ENCODE measurements at places on chromosomes 5 and 9.

GRCh38 chr5:71454913-71455312, 538 bp upstream of the BDP1 start:
- no peak for DNase-seq

DNA sequence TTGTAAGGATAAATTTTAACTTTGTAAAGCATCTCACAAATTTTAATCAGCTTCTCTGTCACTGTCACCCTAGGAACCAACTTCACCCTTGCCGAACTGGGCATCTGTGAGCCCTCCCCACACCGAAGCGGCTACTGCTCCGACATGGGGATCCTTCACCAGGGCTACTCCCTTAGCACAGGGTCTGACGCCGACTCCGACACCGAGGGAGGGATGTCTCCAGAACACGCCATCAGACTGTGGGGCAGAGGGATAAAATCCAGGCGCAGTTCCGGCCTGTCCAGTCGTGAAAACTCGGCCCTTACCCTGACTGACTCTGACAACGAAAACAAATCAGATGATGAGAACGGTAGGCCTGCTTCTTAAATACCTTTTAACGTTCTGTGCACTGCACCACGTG, 916.3 kb upstream of the WWC1 start:
- no peak for DNase-seq

GRCh38 chr9:14424983-14425382, 111.0 kb upstream of the NFIB start:
- DNase-seq, result no peak

- no peak for DNase-seq
Observed at GRCh38 chr9:116193636-116194035, 40.0 kb downstream of the PAPPA start.

GRCh38 chr9:83451308-83451707, 86.9 kb downstream of the FRMD3 start:
- DNase-seq, result no peak

- DNase-seq, result no peak
Observed at GRCh38 chr9:2621722-2622460, at the start of gene VLDLR. Gene VLDLR (plus strand): TSS chr9:2621787. CDS start chr9:2622190, 403 bp downstream.

DNA sequence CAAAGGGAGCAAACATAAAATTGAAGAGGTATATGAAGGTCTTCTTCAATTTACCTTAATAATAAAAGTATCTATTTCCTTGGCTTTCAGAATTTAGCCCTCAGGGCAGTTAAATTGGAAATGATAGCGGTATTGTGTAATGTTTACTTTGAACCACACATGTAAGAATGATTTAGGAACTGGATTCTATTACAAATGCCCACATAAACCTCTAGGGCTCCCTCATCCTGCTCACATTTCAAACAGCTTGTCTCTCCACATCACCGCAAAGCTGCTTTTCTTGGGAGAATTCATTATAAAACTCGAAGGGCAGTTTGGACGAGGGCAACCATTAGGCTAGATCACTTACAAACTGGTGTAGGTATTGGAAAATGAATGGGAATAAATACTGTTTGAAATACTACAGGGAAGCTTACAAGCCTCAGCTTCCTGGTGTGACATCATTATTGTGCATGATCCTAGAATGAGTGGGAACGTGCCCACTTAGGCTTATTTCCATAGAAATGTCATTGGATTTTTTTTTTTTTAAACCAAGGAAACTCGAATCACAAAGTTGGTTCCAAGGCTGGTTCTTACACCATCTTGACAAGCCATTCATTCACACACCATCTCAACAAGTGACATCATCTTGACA, 47.3 kb downstream of the MTRR start:
- DNase-seq, result no peak

DNA sequence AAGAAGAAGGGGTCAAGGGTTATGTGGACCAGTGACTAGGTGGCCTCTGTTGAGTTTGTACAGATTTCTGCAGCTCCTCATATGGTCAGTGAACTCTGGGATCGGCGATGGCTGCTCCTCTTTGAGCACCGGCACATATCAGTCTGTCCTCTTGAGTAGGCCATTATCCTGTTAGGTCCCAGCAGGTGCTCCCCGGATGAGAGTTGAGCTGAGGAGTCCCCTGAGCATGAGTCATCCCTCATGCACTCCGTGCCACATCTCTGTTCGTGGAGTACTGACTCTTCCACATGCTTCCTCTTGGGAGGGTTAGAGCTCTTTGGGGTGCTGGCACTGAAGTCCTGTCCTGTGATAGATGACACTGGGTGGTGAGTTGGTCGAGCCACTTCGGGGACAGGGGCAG, 143.7 kb downstream of the PTTG1 start:
- no peak for DNase-seq

GRCh38 chr5:73390972-73391371, 57.6 kb downstream of the FOXD1 start:
- DNase-seq, result no peak

DNA sequence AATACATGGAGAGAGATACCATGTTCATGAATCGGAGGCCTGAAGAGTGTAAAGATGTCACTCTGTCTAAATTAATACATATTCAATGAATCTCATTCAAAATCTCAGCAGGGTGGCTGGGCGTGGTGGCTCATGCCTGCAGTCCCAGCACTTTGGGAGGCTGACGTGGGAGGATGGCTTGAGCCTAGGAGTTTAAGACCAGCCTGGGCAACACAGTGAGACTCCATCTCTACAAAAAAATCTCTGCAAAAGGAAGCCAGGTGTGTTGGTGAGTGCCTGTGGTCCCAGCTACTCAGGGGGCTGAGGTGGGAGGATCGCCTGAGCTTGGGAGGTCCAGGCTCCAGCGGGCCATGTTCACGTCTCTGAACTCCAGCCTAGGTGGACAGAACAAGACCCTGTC, 49.7 kb downstream of the COL23A1 start:
- no peak for DNase-seq

GRCh38 chr5:91090995-91091394, 292.1 kb downstream of the ARRDC3 start:
- no peak for DNase-seq

- DNase-seq, result no peak
Observed at GRCh38 chr9:89488131-89488530, 9.8 kb downstream of the SEMA4D start.

DNA sequence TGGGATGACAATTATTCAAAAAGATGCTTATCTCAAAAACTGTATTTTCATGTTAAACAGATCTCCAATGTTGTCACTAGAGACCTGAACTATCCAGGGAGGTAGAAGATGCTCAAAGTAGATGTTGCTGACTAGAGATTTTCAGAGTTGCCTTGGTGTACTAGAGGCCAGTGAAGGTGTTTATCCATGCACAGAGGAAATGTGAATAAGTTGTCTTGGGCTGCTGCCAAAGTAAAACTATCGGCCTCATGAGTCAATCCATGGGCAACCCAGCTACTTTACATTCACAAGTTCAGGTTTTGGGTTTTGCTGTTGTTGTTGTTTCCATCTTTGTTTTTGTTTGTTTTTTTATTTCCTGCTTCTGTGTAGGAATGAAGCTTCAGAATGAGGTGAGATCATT, 141.1 kb upstream of the RANBP3L start:
- no peak for DNase-seq

- DNase-seq, result no peak
Observed at GRCh38 chr5:73174100-73174815, 1.3 kb downstream of the TMEM174 start.

DNA sequence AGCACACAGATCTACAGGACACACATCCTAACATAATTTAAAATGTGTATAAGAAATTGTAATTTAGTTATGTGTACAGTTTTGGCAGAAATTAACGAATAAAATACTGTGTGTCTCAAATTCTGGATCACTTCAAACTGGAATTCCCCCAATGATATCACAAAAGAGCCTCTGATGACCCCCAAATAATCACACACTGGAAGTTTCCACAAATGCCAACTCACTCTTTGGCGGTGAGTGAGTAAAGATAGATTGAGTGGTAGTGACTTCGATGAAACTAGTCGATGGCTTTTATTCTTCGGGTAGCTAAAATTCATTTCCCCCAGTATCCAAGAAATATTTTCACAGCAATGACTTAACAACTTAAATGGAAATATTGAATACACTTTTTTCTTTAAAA, 2.2 kb downstream of the ZNF366 start:
- DNase-seq, result no peak

GRCh38 chr9:19451240-19452087, 42.7 kb downstream of the ACER2 start:
- DNase-seq, result no peak

DNA sequence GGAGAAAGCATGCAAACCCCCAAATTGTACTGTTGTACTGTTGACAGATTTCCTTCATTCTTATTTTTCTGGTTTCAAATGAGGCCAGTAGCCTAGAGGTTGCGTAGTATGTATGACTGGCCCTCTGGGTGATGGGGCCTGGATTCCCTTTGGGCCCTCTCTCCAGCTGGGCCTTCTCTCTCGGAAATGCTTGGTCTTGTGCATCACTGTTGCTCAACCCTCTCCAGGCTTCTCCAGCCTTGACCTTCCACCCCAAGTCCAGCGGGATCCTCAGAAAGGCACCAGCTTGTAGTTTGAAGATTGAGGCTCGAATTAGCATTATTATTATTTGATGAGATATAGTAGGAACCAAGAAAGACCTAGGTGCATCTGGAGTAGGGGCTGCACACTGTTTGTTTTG, 87.0 kb downstream of the ANGPTL2 start:
- no peak for DNase-seq

DNA sequence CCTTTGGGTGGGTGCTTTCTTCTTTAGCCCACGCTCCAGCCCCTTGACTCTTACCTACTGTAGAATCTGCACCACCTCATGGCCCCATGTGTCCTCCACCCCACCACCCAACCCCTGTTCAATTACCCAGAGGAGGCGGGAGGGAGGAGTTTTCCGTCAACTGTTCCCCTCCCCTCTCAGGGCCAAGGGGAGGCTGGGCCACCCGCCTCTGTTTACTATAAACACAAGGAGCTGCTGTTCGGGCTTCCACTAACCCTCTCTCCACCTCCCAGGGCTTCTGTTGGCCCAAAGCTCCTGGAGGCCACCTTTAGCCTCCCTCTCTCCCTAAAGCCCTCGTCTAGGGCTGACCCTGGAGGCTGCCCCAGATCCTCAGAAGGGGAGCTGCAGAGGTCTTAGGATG, 59.2 kb downstream of the FOXI1 start:
- DNase-seq, result no peak

DNA sequence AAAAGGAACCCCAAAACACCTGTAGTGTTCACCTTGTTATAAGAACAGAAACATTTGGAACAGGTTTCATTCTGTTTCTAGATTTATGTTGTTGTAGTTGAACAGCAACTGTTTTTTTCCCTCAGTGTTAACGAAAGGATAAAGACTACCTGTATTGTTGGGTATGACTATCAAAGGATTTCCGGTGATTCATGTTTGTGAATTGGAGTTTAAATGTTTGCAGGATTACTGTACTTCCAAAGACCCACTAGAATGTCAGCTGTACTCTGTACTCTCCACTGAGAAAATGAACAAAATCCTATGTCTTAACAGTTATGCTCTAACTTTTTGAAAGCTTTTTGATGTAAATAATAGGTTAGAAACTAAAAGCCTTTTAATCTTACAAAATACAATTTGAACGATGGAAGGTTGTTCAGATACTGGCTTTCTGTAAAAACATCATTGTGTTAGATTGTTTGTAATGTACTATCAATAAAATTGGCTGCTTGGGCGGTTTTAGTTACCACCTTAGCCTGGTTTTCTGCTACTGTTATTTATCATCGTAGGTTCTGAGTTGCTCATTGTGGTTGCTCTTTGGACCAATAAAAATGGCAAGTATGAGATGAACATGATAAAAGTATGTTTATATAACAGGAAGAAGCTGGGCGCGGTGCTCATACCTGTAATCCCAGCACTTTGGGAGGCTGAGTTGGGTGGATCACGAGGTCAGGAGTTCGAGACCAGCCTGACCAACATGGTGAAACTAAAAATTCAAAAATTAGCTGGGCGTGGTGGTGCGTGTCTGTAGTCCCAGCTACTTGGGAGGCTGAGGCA, 44.1 kb downstream of the DCP2 start:
- DNase-seq, result no peak

DNA sequence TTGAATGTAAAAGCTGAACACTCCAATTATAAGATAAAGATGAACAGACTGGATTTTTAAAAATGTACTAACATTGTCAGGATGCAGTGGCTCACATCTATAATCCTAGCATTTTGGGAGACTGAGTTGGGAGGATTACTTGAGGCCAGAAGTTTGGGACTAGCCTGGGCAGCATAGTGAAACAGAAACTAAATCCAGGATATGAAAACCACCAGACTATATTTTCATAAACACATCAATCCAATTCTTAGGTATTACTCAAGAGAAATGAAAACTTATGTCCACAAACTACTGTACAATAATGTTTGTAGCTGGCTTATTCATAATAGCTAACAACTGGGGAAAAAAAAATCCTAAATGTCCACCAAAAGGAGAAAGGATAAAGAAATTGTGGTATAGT, 26.8 kb upstream of the NAA35 start:
- DNase-seq, result no peak

GRCh38 chr9:83956436-83957247, 23.4 kb downstream of the HNRNPK start:
- DNase-seq, result peak; percentile 70

- DNase-seq, result no peak
Observed at GRCh38 chr5:121853850-121854249, 2.2 kb downstream of the FTMT start.

DNA sequence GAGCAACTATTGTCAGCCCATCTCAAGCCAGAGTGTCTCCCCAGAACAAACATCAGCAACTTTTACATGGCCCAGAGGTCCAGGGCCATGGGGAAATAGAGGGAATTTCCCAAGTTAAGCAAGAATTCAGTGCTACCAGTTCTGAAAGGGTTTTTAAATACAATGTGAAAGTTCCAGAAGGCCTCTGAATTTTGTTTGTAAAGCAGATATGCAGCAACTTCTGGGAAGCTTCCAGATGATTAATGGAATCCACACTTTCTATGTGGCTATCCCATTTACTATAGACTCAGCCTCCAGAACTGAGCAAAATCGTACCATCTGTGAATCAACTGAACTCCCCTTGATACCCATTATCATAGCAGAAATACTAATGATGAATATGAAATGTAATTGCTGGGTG, 93.8 kb downstream of the FEM1C start:
- peak; percentile 13 for DNase-seq

- DNase-seq, result no peak
Observed at GRCh38 chr9:131670247-131671132, 69.4 kb downstream of the RAPGEF1 start.

- DNase-seq, result no peak
Observed at GRCh38 chr9:123490688-123491087, 134.7 kb downstream of the CRB2 start.

DNA sequence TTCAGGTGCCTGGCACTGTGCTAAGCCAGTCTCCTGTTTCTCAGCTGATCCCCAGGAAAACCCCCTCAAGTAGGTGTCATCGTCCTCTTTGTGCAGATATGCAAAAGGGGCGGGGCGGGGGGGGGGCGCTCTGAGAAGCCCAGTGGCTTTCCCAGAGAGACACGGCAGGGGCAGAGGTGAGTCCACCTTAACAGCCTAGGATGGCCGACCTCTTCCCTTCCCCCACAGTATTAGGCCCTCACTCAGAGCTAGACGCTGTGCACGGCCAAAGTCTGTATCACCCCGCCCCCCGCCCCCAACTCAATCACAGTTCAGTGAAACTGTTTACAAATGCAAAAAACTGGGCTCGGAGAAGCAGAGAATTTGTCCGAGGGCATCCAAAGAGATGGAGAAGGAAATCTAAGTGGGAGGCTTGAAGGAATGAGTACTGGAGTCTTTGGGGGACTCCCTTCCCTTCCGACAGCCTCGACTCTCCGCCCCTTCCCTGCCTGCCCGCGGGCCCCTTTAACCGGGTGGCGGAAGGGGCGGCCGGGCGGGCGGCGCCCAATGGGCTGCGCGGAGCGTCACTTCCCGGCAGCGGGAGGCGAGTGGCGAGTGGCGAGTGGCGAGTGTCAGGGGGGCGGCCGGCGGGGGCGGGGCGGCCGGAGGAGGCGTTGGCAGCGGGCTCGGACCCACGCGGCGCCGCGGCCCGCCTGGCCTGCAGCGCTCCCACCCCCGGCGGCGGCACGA, at the start of gene ERGIC1:
ERGIC1 (plus strand) TSS at position 566 of the 729 bp plus-strand sequence; CDS start at position 729, 163 bp downstream.
- DNase-seq, result peak; percentile 91
